ENCODE measurements at places on chromosomes 4 and X. TPM values are rescaled to one million over a fixed set of nuclear protein-coding genes. Genes with fewer than 3 reads are reported as not detected.

SHISA3 gene
- total RNA-seq = 4.3 TPM

ITM2A gene
- 0.32 TPM for total RNA-seq

IBSP gene
- not detected for total RNA-seq

PSMD10 gene
- 70.6 TPM for total RNA-seq

DDX53 gene
- total RNA-seq = not detected

F8 gene
- total RNA-seq = 12.6 TPM

XK gene
- 0.65 TPM for total RNA-seq

MAGEA12 gene
- total RNA-seq = not detected

IL1RAPL1 gene
- total RNA-seq = 0.40 TPM

PDE6B gene
- under 0.01 TPM for total RNA-seq

LDB2 gene
- 10.2 TPM for total RNA-seq

PRKG2 gene
- 22.0 TPM for total RNA-seq

SH2D1A gene
- total RNA-seq = not detected

TMEM150C gene
- 5.0 TPM for total RNA-seq

RHOXF1 gene
- not detected for total RNA-seq

TMEM164 gene
- 20.2 TPM for total RNA-seq

TMPRSS11F gene
- total RNA-seq = not detected

PNMA6A gene
- total RNA-seq = 0.80 TPM

TRPC3 gene
- total RNA-seq = 1.6 TPM

BMPR1B gene
- 1.0 TPM for total RNA-seq

ANKRD50 gene
- total RNA-seq = 14.4 TPM

SLC9B1 gene
- total RNA-seq = not detected

PSAPL1 gene
- not detected for total RNA-seq

SLC4A4 gene
- total RNA-seq = 2.8 TPM

ANK2 gene
- total RNA-seq = 8.9 TPM

SGMS2 gene
- 10.5 TPM for total RNA-seq

CLDN22 gene
- total RNA-seq = not detected

NPY1R gene
- total RNA-seq = not detected

PDGFC gene
- 22.8 TPM for total RNA-seq

ATP2B3 gene
- total RNA-seq = not detected

FGA gene
- not detected for total RNA-seq

CD38 gene
- 1.0 TPM for total RNA-seq

SLC6A14 gene
- total RNA-seq = under 0.01 TPM

ZNF711 gene
- 1.9 TPM for total RNA-seq

NDUFC1 gene
- 41.7 TPM for total RNA-seq

RAB9B gene
- not detected for total RNA-seq

SCOC gene
- total RNA-seq = 55.2 TPM

CTAG2 gene
- not detected for total RNA-seq

FAM13A gene
- 44.1 TPM for total RNA-seq

TCEAL6 gene
- not detected for total RNA-seq
